ENCODE measurements at places on chromosomes 7 and 10.

DNA sequence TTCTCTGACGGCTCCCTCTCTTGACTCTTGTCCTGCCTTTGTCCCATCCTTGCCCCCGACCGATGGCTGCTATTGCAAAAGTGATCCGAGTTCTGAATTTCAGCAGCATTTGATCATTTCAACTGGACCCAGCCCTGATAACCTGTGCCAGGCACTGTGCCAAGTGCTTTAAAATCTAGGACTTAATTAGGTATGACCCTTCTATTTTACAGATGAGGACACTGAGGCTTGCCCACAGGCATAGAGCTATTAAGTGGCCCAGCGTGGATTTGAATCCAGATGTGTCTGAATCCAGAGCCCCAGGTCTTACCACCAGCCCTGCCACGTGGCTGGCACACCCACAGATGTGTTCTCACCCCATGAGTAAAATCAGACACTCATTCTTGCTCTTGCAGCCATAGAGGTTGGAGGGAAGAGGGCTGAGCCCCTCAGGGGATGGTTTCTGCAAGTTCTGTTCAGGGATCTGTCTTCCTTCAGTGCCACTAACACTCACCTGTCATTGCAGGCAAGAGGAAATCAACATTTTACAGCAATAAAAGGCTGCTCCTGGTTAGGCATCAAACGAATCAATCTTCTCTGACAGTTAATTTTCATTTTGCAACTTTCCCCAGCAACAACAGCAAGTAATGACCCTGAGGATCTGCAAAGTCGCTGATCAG is 101.2 kb downstream of the GRID1 start:
- no peak for DNase-seq

GRCh38 chr10:133400624-133401424 is 6.9 kb downstream of the MTG1 start:
- DNase-seq: no peak

GRCh38 chr7:121451367-121452094 is 55.4 kb upstream of the FAM3C start:
- no peak for DNase-seq

- DNase-seq: no peak
These were observed 29.2 kb downstream of the SLC13A1 start for GRCh38 chr7:123170333-123171246.

DNA sequence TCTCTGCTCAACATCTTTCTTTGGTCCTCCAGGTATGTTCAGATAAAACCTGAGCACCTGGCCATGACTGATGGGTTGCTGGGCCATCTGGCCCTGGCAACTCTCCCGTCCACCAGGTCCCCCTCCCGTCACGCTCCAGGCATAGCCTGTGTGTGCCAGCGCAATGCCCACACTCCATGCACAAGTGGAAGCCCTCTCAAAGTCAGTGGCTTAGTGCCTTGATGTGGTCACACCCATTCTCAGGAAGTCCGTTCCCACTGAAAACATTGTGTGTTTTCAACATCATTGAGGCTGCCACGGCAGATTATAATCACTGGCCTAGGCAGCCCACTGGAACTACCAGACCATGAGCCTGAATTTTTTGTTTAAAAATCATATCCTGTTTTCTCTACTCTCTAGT is 170.6 kb upstream of the LANCL2 start:
- DNase-seq: no peak

DNA sequence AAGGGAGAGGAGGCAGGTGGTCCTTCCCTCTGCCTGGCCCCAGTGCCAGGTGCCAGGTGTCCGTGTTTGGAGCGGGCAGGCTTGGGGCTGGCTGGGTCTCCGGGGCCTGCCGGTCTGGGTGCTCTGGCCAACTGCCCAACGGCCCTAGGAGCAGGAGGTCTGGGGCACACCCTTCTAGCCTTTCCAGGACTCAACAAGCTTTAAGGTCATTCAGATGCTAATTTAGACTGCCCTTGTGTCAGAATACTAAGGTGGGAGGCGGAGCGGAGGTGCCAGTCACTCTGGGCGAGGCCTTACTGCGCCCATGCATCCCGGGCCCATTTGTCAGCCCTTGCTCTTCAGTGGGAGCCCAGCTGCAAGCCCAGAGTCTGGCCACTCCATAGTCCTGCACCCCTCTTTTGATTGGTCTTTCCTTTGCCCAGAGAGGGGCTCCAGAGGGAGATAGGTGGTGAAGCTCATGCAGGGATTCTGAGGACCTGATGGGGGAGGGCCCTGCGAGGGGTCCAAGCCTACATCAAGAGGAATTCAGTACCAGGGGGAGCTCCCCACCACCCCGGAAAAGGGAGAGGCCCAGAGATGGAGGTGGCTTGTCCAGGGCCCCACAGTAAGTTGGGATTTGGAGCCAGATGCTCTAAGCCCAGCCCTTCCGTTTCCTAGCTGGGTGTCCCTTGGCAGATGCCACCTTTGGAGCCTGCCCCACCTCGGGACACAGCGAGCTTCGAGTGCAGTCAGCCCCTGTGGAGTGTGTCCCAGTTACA is 1.3 kb downstream of the PGAM2 start:
- DNase-seq: peak; percentile 45

GRCh38 chr10:69939061-69939460 is 113.6 kb upstream of the MACROH2A2 start:
- DNase-seq: no peak

- no peak for DNase-seq
These were observed 2.1 kb downstream of the CNNM1 start for GRCh38 chr10:99331207-99331803.

All from ovary (tissue), 10 donors.